ENCODE measurements at places on chromosomes 7 and 10.
A peak's percentile ranks its signal among the peaks of the same experiment; 100 is the strongest.

- no peak for DNase-seq
Observed at GRCh38 chr7:88151119-88151790, 68.6 kb downstream of the SRI start.

- no peak for DNase-seq
Observed at GRCh38 chr10:6232846-6233724, 30.4 kb downstream of the PFKFB3 start.

DNA sequence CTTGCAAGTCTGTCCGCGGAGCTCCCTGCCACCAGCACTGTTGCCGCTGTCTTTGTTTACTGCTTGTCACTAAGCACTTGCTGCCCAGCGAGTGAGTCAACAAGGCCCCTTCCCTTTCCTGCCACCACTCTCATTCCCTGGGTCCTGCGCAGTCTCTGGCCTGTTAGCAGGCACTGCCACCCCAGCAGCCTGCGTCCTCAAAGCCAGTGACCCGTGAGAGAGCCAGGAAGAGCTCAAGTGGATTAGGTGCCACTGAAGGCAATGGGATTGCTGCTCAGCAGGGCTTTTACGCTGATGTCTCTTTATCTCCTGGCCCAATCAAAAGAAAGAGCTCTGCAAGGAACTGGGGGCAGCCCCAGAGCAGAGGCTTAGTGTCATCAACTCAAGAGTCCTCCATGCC lies at the start of gene FRMPD2:
TSS of gene FRMPD2 (minus strand) at position 61 of the 400 bp plus-strand sequence. CDS start 129 bp downstream, outside the sequence.
- DNase-seq, result no peak

DNA sequence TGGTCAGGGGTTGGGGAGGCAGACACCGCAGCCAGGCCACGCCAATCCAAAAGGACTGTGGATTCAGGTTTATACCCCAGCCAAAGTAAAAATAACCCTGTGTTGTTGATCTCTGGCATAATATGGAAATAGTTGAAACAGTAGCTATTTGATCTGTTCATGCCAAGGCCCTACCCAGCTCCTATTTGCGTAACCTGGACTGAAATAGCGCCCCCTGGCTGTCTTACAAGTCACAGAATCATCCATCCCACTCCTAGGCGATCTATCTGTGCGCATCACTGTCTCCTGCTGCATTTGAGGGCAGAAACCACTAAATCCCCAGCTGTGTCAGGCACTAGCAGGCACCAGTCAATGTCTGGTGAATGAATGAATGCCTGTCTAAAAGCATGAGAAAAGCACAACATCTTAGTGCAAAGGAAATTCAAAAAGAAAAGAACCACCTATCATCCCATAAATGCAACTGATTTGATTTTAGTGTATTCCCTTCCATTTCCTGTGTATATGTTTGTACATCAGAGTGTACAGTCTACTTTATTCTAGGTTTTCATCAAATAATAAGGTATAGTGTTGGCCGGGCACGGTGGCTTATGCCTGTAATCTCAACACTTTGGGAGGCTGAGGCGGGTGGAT lies 160.0 kb downstream of the SLIT1 start:
- peak; percentile 67 for DNase-seq

- DNase-seq, result no peak
Observed at GRCh38 chr10:22598478-22598877, 115.9 kb downstream of the PIP4K2A start.

- DNase-seq, result no peak
Observed at GRCh38 chr10:14102056-14102455, 228.7 kb downstream of the FRMD4A start.

GRCh38 chr10:31730776-31731175 lies 197.9 kb downstream of the ARHGAP12 start:
- no peak for DNase-seq

DNA sequence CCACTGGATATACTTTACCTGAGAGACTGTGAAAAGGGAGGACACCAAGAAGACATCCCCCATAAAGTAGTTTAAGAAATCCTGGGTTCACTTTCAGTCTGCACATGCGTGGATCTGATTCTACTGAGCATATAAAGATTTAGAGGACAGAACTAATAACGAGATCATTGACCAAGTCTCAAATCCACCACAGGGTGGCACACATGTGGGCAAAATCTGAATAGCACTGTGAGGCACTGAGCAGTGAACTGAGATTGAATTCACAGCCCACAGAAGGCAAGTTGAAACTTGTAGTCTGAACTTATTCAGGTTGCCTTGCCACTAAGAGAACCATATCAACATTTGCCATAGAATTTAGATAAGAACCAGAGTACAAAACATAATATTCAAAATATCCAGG lies 818.6 kb downstream of the GRID1 start:
- no peak for DNase-seq

- no peak for DNase-seq
Observed at GRCh38 chr10:121288864-121289661, 309.2 kb downstream of the FGFR2 start.

GRCh38 chr10:29470843-29471543 lies 163.8 kb downstream of the SVIL start:
- DNase-seq, result no peak

DNA sequence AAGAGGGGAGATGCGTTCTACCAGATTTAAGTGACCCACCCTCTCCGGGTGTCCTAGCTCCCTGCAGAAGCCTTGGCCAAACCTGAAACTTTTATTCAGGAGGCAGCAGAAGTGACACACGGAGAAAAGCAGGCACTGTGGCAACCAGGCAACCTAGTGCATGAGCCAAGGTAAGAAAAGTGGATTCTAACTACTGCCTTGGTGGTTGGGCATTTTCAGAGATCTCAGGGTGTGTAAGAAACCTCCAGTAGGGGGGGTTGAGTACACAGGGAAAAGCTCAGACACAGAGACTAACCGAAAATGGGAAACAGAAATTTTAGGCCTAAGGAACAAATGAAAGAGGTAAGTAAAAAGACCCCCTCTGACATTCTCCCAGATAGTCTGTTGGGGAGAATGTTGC lies 645.7 kb downstream of the ANKRD7 start:
- no peak for DNase-seq

GRCh38 chr10:75475460-75476182 lies 44.2 kb downstream of the LRMDA start:
- DNase-seq, result no peak

DNA sequence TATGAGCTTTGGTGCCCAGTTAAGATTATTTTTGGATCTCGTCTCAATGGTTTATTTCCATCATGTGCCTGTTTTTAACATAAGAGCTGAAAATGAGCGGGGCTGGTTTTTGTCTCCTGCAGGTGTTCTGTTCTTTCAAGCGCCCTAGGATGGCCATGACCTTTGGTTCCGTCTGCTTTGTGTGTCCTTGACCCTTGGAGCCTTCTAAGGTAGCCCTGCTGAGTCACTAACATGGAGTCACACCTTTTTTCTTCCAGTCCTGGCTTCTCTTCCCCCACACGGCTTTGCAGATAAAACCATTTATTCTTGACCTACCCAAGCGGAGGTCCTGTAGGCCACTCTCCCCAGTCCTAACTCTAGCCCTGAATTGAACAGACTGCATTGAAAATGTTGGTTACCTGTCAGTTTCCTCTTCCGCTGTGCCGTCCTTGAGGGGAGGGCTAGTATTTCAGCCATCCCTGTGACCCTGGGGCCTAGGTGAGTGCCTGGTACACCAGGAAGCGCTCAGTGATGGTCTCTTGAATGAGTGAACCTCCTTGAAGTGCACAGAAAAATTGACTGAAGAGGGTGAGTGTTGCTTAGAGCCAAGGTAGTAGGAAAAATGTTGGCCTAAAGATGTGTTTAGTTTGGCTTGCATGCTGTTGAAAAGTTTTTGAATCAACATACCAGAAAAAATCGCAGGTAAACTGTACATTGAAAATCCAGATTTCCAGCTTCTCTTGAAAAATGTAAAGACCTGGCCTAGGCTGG lies 48.0 kb downstream of the CAMK1D start:
- no peak for DNase-seq

DNA sequence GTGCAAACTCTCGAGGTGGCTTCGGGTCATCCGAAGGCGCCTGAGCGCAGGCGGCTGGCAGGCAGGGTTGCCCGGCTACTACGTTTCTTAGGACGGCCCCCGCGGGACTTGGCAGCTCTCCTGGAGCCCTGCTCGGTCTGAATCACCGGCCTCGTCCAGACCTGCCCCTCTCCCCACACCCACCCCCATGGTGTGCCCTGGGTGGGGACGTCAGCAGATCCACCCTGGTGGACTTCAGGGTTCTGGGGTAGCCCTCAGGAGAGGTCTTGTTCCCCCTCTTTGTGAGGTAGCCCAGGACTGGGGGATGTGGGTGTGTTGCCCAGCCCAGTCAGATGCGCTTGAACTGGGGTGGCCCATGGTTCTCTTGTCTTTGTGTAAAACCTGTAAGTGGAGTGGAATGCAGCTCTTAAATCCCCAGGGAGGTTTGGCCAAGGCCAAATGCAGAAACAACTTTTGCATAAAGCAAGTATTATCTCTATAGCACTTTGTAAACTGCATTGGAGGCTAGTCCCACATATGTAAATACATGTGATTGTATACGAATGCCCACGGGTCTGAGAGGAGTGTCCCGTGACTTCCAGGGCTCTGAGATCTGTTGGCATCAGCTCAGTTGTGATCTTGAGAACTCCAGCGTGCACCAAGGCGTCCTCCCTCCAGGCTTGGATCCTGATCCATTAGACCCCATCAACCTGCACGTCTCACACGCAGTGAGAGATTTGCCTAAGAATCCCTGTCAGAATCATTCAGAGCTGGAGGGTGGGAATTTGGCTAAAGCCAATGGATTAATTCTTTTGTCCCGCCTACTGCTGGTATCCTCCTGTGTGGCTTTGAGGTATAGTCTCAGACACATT lies 1.8 kb downstream of the PFKFB3 start:
- peak; percentile 41 for DNase-seq

DNA sequence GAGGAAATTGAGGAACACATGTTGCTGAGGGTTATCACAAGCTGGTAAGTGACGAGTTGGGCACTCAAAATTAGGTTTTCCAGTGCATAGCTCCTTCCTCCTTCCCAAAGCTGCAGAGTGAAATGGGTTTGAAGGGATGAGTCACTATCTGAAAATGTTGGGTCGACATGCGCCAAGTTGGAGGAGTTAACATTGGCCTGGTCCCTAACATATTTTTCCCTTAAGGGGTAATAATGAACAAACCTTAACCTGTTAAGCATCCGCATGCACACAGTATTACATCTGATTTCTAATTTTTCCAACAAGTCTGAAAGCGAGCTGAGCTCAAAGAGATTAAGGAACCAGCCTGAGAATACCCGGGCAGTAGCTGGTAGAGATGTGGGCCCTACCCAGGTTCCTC lies 20.7 kb upstream of the TECTB start:
- DNase-seq, result no peak

- no peak for DNase-seq
Observed at GRCh38 chr10:62433181-62433692, 59.1 kb downstream of the ZNF365 start.

DNA sequence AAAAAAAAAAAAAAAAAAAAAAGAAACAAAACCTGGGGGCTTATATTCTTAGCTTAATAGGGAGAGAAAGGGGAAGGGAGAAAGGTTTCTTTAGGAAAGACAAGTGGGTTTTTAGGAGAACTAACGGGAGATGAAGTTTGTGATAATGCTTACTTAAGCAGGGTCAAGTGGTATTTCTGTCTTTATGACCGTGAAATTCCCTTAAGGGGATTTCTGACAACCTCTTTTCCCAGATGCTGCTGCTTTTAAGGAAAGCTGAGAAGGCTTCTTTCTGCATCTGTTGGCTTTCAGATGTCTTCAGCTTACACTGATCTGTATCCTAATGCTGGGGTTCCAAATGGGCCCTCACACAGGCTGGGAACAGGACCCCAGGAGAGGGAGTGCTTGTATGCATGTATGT lies 42.6 kb downstream of the ADAMTS14 start:
- DNase-seq, result no peak

DNA sequence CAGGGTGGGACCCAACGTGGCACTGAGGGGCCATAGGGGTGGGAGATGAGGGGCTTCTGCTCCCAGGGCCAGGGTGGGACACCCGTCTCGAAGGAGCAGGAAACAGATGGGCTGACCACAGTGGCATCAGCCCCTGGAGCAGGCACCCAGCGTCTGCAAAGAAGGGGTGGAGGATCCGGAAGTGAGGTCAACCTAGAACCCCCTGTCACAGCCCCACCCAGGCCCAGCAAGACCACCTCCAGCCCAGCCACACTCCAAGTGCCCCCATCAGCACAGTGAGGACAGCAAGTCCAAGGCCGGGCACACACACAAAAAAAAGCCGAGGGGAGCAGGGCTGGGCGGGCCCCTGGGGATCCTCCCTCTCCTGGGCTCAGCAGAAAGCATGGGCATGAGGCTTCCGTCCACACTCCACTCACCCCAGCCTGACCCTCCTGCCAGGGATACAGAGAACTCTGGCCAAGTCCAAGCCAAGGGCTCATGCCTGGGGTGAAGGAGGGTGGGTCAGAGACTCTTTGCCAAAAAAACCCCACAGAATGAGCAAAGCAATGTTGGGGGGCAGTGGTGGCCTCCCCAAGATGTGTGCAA lies 111.0 kb downstream of the FOXL3 start:
- no peak for DNase-seq

DNA sequence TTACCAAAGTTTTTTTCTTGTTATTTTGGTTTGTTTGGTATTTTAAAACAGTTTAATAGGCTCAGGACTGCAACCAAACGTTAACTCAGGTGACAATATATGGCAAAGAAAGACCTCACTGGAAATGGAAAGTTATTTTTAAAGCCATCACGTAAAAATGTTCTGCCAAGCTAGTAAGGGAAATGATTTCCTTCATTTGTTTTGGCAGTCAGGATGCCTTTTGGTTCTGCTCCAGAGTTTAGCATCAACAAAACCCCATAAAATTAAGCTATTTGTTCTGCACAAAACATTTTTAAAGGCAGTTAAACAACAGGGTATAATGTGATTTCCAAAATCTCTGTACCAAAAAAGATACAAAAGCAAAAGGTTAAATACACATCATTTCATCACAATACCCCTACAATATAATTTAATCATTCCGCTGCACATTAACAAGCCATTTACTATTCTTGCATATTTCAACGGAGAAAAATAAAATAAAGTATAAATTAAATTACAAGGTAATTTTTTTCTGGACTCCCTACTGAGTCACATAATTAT lies 172.4 kb downstream of the SEMA3E start:
- DNase-seq, result no peak

DNA sequence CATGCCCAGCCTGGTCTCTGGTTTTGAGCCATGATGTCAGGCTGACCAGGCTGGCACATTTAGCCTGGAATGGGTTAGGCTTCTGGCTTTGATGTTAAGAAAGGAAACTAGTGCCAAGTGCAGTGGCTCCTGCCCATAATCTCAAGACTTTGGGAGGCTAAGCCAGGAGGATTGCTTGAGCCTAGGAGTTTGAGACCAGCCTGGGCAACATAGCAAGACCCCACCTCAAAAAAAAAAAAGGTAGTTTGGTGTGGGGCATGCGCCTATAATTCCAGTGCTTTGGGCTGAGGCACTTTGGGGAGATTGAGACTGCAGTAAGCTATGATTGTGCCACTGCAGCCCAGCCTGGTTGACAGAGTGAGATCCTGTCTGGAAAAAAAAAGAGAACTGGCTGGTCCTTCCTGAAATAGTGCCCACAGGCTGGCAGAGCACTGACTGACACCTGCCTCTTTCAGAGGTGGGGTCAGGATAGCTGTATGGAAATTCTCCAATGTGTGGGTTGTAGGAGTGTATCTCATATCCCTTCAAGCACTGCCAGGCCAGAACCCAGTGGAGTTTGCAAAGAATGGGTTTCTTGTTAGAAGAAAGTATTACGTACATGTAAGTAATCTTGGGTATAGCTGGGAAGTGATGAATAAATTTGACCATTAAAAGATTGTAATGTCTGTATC lies 61.3 kb downstream of the KAT6B start:
- no peak for DNase-seq

Data from glutamatergic neuron (in vitro differentiated cells).